NCI-H2227 treated with DMSO at 0.1 percent for 48 hours (cell line): ENCODE measurements at places on chromosomes 5 and 9.

GRCh38 chr9:121556580-121556979, 56.9 kb upstream of the GGTA1 start:
- DNase-seq, result no peak

- DNase-seq, result no peak
Measured at GRCh38 chr5:86070719-86071118, 547.0 kb upstream of the COX7C start.

- no peak for DNase-seq
Measured at GRCh38 chr5:152403046-152403445, 2.0 kb downstream of the NMUR2 start.

GRCh38 chr9:106958955-106959657, 96.1 kb downstream of the ZNF462 start:
- no peak for DNase-seq

DNA sequence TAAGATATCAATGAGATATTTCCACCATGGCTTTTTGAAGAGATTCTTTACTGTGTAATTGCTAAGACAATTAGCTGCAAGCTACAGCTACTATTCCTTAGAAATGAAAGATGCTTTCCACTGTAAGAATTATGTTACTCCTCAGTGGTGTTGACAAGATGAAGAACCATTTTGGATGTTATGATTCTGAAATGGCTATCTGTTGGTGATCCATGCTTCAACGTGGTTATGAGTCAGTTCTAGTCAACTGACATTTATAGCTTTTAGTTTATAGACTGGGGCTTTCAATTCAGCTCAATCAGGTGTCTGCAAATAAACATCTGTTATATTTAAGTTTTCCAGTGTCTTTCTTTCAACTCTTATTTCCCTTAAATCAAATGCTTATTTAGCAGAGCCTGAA, 93.7 kb downstream of the SGCD start:
- DNase-seq, result no peak

GRCh38 chr9:20570756-20571155, 51.5 kb downstream of the MLLT3 start:
- DNase-seq, result no peak

- no peak for DNase-seq
Measured at GRCh38 chr9:1701113-1701512, 314.0 kb upstream of the SMARCA2 start.

DNA sequence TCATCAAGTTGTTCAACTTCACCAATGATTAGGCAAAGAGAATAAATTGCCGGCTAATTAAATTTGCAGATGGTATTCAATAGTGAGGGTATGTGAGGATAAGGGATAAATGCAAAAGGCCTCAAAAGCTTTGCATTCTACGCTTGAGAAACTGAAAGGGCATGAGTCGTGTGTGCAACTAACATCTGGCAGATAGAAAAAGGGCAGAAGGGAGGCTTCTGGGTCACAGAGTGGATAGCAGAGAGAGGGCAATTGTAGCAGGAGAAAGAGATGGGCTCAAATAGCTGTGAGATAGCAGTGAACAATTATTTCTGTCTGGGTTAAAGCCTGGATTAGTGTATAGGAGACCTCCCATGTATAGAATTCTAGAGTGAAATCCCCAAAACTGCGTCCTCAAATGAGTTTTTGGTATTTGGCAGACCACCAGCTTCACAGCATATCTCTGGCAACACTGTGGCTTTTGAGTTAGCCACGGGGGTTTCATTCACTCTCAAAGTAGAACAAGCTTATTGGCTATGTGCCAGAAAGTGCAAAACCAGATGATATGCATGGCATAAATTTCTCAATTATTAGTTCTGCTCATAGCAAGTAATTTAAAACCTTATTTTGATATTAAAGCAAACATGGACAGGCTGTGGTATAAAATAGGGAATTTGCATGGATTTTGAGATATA, 586.3 kb downstream of the BRINP1 start:
- DNase-seq, result no peak

GRCh38 chr5:54383941-54384340, 71.6 kb upstream of the HSPB3 start:
- DNase-seq, result no peak

- DNase-seq, result no peak
Measured at GRCh38 chr5:40478766-40479165, 200.9 kb upstream of the PTGER4 start.

GRCh38 chr5:26649000-26649399, 389.4 kb downstream of the CDH9 start:
- no peak for DNase-seq

GRCh38 chr5:95080030-95080429, 204.9 kb downstream of the MCTP1 start:
- DNase-seq, result no peak

GRCh38 chr9:98807814-98808195, 335 bp downstream of the GALNT12 start:
- no peak for DNase-seq

- no peak for DNase-seq
Measured at GRCh38 chr5:150111122-150111521, 24.8 kb upstream of the CSF1R start.

- no peak for DNase-seq
Measured at GRCh38 chr9:135565636-135566035, 4.1 kb downstream of the PAEP start.

- DNase-seq, result no peak
Measured at GRCh38 chr5:159912033-159912800, 4.1 kb upstream of the ADRA1B start.

GRCh38 chr5:32802764-32803163, 91.6 kb downstream of the NPR3 start:
- no peak for DNase-seq

DNA sequence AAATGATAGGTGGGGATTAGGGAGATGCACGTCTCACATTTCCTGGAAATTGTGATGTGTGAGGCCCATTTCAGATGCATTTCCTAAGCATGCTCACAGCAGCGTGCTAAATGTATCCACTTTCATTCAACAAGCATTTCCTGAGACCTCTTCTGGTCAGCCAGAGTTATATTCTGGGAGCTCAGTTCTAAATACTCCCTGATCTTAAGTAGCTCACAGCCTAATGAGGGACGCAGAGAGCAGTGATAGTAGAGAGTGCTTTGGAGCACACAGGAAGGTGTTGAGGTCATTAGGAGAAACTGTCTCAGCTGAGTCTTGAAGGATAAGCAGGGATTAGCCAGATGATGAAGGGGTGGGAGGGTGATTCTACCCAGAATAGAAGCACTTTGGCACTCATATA, 46.2 kb upstream of the FSD1L start:
- DNase-seq, result no peak

DNA sequence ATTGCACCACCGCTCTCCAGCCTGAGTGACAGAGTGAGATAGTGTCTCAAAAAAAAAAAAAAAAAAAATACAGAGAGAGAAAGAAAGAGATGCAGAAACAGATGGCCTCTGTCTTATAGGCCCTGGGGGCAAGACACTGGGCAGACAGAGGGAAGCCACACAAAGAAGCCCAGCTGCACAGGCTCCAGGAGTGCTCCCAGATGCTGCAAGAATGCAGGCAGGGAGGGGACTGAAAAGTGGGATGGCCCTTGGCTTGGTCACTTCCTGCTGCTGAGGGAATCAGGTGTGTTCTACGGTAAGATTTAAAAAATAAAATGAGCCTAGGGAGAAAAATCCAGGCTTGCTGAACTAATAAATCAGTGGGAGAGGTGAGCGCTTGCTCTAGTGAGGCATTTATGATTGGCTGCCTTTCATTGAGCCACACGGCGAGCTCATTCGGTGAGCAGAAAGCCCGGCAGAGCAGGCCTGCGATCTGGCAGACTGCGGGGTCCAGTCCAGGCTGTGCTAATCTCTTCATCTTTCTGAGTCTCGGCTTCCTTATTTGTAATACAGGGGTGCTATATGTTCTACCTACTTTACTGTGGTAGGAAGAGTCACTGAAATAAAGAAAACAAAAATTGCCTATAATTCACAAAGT, 80.6 kb downstream of the RAD23B start:
- no peak for DNase-seq

DNA sequence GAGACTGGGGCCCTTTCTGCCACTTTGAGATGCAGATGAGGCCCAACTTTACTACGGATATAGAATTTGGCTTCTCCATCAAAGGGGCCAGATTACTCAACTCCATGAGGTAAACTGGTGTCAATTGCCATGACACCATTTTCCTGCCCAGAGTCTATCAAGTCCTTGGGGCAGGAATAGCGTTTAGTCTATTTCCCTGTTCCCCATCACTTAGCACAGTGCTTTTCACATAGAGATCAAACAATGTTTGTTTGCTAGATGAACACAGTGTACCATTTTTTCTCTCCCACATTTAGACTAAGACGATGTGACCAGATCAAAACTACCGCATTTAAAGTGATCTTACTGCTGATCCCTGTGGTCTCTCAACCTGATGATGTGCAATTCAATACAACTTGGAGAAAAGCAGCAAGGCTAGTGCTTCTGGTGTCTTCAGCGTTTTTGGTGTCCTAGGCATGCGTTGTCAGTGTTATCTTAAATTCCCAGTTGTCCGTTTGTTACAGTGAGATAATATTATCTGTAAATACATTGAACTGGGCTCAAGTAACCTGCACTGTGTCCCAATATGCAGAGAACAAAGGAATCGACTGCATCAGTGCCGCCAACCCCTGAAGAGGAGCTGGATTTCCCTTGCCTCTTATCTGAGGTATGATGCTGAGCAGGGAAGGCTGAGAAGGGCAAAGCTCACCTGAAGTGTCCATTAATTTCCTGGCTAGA, 446.2 kb downstream of the PLK2 start:
- no peak for DNase-seq

- peak; percentile 54 for DNase-seq
Measured at GRCh38 chr5:88140396-88140855, 128.2 kb downstream of the TMEM161B start.

DNA sequence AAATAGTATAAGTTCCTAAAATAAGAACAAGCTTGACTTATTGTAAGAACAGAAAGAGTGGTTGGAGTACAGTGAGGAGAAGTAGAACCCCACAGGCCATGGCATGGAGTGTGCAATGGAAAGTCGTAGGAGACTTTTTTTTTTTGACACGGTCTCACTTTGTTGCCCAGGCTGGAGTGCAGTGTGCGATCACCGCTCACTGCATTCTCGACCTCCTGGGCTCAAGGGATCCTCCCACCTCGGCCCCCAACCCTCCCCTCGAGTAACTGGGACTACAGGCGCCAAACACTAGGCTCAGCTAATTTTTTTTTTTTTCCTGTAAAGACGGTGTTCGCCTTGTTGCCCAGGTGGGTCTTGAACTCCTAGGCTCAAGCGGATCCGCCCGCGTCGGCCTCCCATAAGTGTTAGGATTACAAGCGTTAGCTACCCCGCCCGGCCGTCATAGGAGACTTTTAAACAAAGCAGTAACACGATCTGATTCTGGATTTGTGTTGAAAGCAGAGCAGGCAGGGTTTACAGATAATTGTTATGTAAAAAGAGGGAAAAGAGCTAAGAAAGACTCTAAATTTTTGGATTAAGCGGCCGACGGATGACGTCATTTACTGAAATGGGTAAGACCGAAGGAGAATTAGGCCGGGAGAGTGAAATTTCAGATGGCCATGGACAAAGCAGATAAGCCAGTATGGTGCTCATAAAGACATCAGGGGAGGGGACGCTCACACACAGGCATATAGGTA, 752 bp downstream of the TSTD2 start:
- DNase-seq, result peak; percentile 84

DNA sequence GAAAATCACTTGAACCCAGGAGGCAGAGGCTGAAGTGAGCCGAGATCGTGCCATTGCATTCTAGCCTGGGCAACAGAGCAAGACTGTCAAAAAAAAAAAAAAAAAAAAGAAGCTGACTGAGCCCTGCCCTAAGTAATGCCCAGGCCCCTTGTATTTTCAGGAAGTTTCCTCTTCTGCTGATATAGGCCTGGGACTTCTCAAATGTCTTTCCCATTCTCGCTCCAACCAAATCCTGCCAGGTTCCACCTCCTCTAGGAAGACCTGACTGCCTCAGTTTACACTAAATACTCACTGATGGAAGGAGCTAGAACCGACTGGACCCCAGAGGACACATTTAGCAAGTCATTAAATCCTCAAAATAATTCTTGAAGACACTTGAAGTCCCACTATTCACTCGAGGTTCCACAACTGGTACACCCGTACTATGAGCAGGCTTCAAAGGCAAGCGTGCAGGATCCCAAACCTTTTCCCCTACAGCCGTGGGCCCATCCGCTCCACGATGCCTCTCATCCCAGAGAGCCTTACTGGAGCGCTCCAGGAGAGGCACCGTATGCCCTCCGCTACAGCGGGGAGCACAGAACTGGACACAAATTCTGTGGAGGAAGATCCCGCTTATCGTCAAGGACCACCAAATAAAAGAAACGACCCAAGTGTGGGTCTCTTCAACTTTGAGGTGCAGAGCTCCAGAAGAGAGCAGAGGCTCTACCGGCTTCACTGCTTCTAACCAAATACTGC, 676 bp downstream of the NOL6 start:
- no peak for DNase-seq

DNA sequence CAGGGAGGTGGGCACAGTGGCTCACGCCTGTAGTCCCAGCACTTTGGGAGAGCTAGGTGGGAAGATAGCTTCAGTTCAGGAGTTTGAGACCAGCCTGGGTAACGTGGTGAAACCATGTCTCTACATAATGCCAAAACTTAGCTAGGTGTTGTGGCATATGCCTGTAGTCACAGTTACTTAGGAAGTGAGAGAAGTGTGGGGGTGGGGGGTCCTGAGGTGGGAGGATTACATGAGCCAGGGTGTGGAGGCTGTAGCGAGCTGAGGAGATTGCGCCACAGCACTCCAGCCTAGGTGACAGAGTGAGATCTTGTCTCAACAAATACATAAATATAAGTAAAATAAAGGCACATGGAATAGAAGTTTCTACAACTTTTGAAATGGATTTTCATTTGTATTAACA, 23.1 kb downstream of the VCAN start:
- no peak for DNase-seq

GRCh38 chr5:93875693-93876092, 134.3 kb upstream of the POU5F2 start:
- DNase-seq, result peak; percentile 40

- no peak for DNase-seq
Measured at GRCh38 chr9:22682536-22682935, 235.9 kb downstream of the DMRTA1 start.

DNA sequence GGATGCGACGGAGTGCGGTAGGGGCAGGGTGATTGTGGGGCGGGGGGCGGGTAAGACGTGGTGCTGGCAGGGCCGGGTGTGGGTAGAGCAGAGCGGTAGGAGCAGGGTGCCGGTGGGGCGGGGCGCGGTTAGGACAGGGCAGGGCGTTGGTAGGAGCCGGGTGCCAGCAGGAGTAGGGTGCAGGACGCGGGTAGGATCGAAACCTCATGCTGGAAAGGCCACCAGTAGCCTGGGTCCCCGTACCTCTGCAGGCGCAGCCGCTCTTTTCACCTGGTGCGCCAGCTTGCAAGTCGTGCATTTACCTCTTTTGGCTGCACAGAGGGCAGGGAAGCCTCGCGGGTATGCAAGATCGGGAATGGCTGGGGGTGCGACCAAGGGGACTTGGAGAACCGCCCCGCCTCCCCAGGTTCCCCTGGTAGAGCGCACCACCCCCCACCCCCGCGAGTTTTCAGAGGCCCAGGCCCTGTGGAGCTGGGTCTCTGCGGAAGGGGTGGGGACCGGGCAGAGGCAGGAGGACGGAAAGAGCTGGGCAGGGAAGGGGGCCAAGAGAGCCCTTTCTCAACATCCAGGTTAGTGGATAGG, 104.8 kb upstream of the SIMC1 start:
- DNase-seq, result no peak

GRCh38 chr5:113606298-113607134, 93.0 kb downstream of the YTHDC2 start:
- DNase-seq, result peak; percentile 87
